ENCODE measurements at places on chromosomes 6 and 20.

DNA sequence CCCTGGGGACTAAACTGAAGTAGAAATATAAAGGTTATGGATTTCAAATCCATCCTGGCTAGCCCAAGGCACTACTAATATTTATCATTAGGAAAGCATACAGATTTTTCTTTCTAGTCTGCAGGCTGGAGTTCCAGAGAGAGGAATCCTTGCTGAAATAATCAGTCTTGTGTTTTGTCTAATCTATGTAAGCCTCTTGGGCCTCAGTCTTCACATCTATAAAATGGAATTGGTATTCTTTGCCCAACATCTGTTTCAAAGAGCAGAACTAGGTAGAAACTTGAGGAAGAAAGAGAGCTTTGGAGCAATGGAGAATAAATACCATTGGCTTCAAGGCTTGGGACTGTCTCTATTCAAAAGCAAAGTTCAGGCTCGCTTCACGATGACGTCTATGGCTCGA, 212.0 kb downstream of the ZMYND8 start:
- DNase-seq, result no peak

- DNase-seq, result no peak
These were observed 19.2 kb downstream of the NCOA6 start for GRCh38 chr20:34806255-34806654.

DNA sequence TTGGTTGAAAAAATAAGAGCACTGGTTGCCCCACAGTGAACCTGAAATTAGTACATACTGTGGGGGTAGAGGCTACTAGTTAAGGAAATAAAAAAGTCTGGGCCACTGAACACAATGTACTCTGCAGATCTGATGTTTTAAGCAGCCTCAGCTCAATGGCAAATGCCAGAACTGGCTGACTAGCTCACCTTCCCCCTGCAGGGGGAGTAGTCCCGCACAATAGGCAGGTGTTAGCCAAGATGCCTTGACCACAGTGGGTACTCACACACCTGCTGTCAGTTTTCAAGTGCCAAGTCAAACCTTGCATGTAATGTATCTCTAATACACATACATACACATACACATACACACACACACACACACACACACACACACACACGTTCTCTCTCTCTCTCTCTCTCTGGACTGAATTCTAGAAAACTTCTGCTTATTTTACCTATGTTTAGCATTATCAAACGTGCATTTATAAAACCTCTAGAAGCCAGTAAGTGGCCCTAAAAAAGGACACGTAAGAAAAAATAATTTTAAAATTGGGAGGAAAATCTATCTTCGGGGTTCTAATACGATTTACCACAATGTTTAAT, 36.1 kb downstream of the GMDS start:
- DNase-seq, result no peak

DNA sequence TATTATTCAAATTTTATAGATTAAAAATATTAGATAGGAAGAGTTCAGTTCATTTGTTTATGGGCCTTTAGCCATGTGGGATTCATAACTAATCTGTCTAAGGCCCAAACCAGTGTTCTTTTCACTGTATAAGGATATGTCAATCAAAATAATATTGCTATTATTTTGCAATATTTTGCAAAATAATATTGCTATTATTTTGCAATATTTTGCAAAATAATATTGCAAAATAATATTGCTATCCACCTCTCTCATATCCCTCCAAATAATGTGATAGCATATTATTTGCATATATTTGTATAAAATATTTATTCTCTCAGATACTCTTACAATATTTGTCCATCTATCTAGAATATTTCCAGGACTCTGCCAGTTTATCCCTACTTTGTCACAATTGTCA, 595.3 kb upstream of the PTCHD4 start:
- no peak for DNase-seq

- DNase-seq, result no peak
These were observed 4.9 kb downstream of the TBXT start for GRCh38 chr6:166162599-166163342.

DNA sequence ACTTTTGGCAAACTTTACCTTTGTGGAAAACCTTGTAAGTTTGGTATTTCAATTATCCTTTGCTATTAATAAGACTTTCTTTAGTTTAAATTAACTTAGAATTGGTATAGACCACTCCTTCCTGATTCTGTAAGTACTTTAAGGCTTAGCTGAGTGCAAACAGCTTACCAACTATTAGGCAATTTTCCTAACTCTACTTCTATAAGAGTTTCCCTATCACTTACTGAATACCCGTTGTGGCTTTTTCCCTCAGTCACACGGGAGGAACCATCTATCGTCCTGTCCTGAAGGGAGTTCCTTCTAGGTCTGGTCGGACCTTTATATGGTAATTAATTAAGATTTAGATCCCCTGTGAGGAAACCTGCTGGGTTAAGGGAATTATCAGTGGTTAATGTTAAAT, 9.6 kb downstream of the SLC35A1 start:
- no peak for DNase-seq

Measured in stimulated activated CD8-positive, alpha-beta memory T cell treated with anti-CD3 and anti-CD28 coated beads, Interleukin-15, amount 100 ng/mL, for 1 hour (primary cell).